ENCODE measurements at places on chromosomes 5 and 9.
A peak's percentile ranks its signal among the peaks of the same experiment; 100 is the strongest.

DNA sequence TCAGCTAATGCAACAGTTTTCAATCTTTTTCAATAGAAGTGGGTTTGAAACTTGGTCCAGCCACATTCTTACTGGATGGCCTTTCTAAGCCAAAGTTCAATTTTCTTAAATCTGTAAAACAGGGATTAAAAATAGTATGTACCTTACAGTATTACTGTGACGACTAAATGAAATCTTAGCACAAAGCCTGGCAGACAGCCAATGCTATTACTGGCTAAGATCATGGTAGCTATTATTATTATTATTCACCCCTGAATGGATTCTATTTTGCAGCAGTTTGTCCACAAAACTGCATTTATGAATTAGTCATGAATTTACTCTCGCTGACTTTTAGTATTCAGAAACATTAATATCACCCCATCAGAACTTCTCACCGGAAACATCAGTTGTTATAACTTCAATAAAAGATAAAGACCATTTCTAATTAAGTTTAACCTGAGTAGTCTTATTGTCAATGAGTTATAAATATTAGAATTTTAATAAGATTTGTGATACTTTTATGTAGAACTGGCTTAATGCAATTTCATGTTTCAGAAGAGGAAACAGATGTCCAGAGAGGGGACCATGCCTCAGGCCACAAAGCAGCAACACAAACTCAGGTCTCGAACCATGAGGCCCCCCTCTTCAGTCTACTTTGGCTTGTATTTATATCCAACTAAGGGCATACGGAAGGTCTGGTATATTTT, 468.2 kb downstream of the ARHGEF28 start:
- no peak for DNase-seq

DNA sequence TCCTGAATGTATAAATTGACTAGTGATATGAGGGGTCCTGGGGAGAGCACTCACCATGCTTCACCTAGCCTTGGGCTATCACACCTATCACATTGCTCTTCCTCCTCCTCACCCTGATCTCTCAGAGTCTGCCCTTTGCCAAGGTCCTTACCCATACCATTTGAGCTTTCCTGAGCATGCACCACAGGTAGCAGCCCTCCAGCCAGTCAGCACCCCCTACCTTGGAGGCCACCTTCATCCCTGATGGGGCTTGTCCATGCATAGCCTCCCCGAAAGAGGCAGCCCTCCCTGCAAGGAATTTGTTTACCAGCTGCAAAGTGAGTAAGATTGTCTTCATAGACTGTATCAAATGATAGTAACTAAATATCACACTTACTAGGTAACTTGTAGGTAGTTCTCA, 83.1 kb downstream of the ALDH7A1 start:
- DNase-seq, result no peak

DNA sequence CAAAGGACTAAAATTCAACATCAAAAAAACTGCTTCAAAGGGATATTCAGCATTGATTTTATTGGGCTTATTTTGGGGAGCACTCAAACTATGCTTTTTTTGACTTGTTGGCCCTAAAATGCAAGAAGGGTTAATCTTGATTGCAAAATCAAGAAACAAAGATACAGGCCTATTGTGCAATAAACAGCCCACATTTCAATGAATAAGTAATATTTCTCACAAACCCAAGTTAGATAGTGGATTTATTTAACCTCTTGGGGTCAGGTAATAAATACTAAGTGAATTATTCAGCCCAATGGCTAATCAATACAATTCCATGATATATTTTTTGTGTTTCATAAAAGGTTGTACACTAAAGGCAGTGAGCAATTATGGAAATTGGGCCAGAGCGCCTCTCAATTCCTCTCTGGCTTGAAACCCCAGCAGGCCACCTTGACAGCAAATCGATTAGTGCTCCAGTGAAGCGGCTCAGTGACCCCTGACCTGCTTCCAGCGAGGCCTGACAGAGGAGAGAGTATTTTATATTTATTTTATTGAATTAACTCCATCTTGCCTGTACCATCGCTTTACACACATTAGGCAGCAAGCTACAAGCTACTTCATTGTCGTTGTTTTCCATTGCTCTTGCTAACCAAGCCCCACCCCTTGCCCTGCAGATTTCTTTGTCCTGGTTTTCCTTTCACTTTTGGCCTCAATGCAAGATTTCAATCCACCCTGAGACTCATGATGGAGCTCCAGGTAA, 65.5 kb downstream of the EBF1 start:
- peak; percentile 81 for DNase-seq

- no peak for DNase-seq
Measured at GRCh38 chr9:36030871-36031270, 5.8 kb upstream of the RECK start.

GRCh38 chr5:124747791-124748686, 1.6 kb upstream of the ZNF608 start:
- peak; percentile 86 for DNase-seq

DNA sequence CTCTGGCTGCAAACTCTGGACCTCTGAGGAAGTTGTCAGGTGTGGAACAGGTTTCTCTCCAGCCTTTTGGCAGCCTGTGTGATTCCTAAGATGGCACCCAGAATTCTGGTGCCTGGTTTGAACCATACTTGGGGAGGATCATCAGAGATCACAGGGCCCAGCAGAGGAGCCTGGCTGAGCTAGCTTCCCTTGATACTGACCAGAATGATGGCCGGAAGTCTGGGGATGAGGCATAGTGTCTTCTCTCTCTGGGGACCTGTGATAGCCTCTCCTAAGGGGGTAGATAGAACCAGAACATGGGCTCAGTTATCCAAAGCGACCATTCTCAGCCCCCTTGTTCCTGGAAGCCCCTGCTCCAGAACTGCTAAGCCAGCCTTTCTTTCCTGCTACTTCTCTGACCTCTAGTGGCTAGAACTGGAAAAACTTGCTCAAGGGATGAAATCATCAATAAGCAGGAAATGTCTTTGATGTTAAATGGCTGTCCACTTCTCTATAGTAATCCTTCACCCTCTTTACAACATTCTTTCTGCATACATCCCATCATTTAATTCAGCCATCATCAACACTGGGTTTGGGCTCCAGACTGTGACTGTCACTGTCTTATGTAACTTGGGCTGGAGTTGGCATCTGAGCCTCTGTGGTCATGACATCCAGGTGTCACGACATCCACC, 55.1 kb downstream of the C9orf152 start:
- DNase-seq, result peak; percentile 84

GRCh38 chr9:135476561-135477355, 2.8 kb upstream of the PPP1R26 start:
- no peak for DNase-seq

- DNase-seq, result peak; percentile 16
Measured at GRCh38 chr5:26024774-26025173, 1013.6 kb downstream of the CDH9 start.

DNA sequence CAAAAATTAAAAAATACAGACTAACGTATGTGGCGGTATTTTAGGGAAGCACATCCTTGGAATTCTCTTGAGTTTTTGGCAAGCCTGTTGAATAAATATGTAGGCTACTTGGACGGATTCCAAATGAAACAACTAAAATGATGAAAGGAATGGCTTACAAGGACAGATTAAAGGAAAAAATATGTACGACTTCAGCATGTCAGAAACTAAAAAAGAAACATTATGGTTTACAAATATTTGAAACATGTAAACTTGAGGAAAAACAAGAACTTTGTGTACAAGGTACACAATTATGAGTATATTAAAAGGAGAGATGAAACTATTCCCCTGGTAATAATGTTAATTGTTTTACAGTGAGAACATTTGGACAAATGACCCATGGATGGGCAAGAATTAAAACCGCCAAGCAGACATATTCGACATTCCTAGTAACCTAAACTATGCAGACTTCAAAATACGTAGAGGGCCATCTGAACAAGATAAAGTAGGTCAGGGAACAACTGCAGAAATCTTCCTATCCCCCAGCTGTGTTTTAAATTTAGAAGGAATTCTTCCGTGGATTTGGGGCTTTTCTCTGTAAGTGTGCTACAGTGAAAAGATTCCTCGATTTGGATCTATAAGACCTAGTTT, 12.5 kb downstream of the EDIL3 start:
- no peak for DNase-seq

GRCh38 chr5:89342106-89342876, 459.3 kb upstream of the MEF2C start:
- no peak for DNase-seq

- no peak for DNase-seq
Measured at GRCh38 chr9:92001244-92001643, 51.2 kb upstream of the ROR2 start.

GRCh38 chr9:94168203-94169000, 84.1 kb downstream of the PTPDC1 start:
- DNase-seq, result no peak

DNA sequence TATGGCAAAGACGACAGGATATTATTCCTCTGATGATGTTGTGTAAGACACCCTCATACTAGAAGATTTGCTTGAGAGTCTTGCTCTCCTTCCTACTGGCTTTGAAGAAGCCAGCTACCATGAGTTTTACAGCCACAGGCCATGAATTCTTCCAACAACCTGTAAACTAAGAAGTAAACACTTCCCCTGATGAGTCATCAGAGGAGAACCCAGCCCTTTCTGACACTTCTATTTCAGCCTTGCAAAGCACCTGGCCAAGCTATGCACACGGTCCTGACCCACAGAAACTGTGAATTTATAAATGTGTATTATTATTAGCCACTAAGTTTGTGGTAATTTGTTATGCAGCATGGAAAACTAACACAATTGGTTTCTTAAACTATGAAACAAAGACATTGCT, 288.8 kb upstream of the ADAMTSL1 start:
- DNase-seq, result no peak

GRCh38 chr5:72015103-72015548, 92.1 kb upstream of the MAP1B start:
- peak; percentile 72 for DNase-seq

- no peak for DNase-seq
Measured at GRCh38 chr5:142767911-142768310, 2.3 kb upstream of the ARHGAP26 start.

DNA sequence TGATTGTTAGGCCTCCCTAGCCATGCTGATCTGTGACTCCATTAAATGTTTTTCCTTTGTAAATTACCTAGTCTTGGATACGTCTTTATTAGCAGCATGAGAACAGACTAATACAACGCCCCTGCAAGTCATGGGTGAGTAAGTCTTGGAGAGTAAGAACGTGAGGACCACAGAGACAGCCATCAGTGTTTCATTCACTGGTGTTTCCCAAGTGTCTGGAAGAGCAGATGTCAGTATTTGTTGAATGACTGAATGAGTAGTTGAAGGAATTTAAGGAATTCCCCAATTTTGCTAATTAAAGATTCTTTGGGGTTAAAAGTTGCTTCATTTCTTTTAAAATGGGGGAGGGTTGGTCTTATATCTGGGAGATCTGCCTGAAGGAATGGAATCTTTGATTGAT, 178.8 kb downstream of the TRIO start:
- DNase-seq, result no peak

- DNase-seq, result no peak
Measured at GRCh38 chr9:1173211-1173610, 123.1 kb downstream of the DMRT2 start.

GRCh38 chr9:133552236-133552635, 17.7 kb downstream of the ADAMTSL2 start:
- no peak for DNase-seq

DNA sequence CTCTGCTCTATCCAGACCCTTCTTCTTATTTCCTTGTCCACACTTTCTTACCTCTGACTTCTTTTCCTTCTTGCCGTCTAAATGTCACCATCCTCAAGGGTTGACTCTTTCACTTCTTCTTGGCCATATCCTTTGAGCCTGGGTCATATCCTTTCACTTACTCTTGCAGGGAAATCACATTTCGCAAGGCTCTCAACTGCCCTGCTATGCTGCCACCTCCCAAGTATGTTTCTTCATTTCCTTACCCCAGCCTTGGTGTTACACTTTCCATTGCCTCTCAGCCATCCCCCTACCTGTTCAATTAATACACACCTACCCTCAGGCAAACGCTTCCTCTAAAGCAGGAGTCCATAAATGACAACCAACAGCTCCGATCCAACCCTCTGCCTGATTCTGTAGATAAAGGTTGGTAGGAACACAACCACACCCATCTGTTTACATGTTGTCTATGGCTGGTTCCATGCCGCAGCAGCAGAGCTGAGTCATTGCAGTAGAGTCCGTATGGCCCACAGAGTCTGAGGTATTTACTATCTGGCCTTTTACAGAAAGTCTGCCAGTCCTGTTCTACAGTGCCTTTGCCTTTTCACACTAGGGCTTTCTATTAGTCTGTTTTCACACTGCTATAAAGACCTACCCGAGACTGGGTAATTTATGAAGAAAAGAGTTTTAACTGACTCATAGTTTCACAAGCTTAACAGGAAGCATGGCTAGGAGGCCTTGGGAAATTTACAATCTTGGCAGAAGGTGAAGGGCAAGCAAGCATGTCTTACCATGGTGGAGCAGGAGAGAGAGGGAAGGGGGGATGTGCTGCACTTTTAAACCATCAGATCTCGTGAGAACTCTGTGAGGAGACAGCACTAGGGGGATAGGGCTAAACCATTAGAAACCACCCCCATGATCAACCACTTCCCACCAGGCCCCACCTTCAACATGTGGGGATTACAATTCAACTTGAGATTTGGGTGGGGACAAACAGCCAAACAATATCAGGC, 97.9 kb downstream of the SV2C start:
- DNase-seq, result no peak

DNA sequence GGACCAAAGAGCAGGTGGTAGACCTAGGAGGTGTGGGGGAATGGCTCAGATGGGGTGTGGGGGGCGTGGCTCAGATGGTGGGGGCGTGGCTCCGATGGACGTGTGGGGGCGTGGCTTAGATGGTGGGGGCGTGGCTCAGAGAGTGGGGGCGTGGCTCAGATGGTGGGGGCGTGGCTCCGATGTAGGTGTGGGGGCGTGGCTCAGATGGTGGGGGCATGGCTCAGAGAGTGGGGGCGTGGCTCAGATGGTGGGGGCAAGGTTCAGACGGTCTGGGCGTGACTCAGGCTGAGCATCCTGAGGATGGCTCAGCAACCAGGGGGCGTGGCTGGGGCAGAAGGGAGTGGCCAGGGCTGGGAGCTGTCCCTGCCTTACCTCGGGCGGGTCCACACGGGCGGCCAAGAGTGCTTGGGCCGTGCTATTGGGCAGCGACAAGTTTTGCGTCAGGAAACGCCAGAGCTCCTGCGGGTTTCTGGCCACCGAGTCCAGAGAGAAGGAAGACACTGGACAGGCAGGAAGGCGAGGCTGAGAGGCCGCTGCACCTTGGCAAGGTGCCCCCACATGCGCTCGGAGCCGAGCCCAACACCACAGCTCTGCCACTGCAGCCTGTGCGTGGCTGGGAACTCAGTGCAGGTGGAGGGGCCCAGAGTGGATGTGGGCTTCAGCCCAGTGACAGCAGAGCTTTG, 5.9 kb downstream of the ABCA2 start:
- DNase-seq, result peak; percentile 51

- DNase-seq, result peak; percentile 30
Measured at GRCh38 chr9:71760901-71761300, 7.4 kb downstream of the CEMIP2 start.

- DNase-seq, result no peak
Measured at GRCh38 chr5:91125916-91126315, 257.2 kb downstream of the ARRDC3 start.

Data from NCI-H1417 (cell line).